ENCODE measurements at places on chromosomes 2 and 18.

GRCh38 chr2:129056959-129057317 is 738.3 kb upstream of the HS6ST1 start:
- no peak for DNase-seq

DNA sequence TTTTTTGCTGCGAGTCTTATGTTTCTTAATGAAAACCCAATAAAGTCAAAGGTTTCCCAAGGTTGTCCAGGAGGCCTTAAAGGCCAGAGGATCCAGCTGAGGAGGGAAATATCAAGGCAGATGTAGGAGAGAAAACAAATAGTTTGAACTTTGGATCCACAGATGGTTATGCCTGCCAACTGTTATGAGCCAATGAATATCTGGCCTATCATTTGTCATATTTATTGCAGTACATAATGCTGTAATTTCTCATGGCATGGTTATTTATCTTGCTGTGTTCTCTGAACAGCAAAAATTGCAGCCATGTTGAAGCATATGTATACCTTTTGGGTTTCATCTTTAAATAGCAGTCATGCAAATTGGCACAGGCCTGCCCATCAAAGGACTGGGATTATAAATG is 38.2 kb upstream of the CAVIN2 start:
- no peak for DNase-seq

DNA sequence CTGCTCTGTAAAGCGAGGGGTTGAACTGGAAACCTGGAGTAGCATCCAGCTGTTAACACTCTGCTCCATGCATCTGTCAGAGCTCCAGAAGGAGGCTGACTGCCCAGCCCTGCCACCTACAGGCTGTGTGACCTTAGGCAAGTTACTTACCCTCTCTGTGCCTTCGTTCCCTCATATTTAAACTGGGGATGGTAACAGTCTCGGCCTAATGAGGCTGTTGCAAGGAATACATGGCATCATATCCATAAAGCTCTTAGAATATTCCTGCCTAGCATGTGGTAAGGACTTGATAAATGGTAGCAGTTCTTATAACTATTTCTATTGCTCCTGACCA is 80.6 kb downstream of the LRRFIP1 start:
- DNase-seq = no peak

DNA sequence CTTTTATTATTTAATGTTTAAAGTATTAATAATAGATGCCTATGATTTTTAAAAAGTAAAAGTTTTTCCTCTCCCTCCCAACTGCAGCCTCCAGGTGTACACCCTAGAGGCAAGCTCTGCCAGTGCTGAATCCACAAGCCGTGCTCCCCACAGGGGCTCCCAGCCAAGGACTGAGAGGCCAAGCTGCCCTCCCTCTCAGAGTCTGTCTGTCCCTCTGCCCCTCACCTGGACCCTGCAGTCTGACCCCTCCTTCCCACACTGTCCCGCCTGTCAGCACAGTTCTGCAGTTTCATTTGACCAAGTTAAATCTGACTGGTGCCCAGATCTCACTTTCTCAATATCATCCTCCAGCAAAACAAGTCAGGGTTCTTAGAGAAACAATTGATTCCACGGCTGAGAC is 14.8 kb upstream of the PROC start:
- no peak for DNase-seq
